ENCODE measurements at places on chromosomes 3 and 15.

DNA sequence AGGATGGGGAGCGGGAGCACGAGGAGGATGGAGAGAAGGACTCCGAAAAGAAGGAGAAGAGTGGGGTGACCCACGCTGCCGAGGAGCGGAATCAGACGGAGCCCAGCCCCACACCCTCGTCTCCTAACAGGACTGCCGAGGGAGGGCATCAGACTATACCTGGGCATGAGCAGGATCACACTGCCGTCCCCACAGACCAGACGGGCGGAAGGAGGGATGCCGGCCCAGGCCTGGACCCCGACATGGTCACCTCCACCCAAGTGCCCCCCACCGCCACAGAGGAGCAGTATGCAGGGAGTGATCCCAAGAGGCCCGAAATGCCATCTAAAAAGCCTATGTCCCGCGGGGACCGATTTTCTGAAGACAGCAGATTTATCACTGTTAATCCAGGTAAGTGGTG lies 169.8 kb downstream of the FEZF2 start:
- DNase-seq = no peak

DNA sequence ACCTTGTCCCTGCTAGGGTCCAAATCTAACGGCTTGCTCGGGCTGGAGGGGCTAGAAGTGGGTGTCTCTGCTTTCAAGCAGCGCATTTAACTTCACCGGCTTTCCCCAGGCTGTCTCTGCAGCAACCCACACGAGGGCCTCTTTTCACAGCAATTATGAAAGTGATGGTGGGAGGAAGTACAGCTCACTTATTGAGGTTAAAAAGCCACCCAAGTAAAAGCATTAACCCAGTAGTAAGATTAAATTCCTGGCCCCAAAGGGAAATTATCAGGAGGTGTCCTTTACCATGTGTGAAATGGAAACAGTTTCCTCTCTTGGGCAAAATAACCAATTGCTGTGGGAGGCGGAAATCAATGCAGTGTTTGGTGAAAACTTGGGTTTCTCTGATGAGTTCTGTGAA lies 41.1 kb downstream of the NGRN start:
- DNase-seq = no peak

DNA sequence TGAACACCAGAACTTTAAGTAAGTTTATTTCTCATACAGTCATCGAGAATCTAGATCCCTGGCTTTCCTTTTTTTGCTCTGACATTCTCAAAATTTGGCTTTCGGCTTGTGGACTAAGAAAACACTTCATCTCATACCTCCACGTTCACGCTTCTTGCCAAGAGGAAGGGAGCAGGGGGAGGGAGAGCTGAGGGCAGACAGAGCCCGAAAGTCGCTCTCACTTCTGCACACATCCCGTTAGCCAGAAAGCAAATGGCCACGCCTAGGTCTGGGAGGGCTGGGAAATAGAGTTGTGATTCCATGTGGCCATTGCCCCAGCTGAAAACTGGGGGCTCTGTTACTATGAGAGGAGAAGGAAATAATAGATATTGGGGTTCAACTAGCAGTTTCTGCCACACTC lies 57.3 kb downstream of the MAP6D1 start:
- no peak for DNase-seq

GRCh38 chr3:71578054-71578751 lies 5.3 kb downstream of the FOXP1 start:
- no peak for DNase-seq

DNA sequence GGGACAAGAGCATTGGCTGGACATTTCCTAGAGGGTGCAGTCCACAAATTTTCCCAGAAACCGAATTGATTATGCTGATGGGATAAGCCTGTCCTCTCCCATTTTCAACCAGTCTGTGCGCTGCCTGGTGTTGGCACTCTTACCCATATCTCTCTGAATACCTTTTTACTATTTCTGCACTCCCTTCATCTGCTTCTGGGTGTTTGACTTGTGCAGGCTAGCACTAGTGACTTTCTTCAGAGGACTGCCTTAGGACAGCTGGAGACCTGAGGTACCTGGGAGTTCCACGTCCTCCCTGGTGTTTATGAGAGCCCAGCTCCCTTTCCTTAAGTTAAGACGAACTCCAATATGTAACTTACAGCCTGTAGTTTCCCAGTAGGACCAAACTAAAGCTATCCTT lies 50.2 kb downstream of the RBMS3 start:
- DNase-seq = no peak

DNA sequence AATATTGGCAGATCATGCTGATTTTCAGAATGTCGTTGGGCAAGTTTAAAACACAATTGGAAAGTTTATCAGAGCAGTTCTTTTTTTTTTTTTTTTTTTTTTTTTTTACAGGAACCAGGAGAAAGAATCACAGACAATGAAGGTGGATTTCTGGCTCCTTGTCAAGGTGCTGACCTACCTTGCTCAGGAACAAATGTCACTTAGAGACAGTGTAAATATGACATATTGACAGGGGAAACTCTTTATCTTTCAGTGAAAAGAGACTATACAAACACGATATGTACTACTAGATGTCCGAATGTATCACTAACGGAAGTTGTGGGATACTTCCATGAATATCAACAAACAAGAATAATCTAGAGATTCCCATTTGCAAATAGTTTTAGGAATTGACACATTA lies 237.3 kb downstream of the FMN1 start:
- no peak for DNase-seq

- DNase-seq = no peak
Observed at GRCh38 chr3:128352326-128352725, 114.4 kb downstream of the DNAJB8 start.

GRCh38 chr15:67033012-67033411 lies 32.4 kb upstream of the SMAD3 start:
- DNase-seq = peak; percentile 50

- DNase-seq = no peak
Observed at GRCh38 chr3:19399356-19399755, 251.0 kb downstream of the KCNH8 start.

DNA sequence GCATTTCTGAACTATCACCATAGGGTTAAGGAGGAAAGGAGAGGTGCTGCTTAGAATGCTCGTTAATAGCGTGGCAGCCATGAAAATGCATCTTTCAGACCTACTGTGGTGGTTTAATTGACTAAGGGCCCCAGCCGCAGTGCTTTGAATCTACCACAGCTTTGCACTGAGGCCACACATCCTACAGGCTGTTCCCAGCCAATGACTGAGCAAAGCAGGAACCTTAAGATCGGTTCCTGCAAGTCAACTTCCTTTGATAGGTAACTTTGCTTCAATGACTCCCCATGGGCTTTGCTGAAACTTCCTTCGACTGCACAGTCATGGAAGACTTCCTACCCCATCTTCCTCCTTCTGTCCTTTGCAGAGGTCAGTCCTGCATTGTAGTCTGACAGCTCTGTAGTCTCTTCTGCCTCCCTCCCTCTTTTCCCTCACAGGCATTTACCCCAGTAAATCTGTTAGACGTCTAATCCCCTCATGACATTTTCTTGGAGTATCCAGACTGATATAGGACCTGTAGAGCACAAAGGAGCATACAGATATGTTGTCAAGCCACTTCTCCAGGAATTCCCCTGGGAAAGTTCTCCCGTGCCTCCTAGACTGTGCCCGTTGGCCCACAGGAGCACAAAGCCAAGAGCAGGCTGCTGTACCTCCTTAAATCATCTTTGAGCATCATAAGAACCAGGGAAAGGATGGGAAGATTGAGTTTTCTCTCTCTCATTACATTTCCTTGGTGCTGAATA lies 2.6 kb upstream of the BCL2A1 start:
- no peak for DNase-seq

DNA sequence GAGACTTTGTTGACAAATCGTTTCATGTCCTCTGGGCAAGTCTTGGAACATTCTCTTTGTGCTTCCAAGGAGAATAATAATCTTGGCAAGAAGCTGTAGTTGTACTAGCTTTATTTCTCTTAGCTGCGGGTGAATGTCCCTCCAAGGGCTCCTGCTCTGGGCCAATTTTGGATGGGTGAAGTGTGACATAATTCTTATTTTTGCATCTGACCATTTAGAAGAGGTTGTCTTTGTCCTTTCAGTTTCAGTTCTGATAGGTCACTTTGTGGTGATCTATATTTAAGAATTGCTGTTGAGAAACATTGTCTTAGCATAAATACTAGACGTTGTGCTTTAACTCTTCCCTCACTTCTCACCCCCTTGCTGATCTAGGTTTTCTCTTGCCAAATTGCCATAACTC lies 164.8 kb upstream of the RORA start:
- no peak for DNase-seq

DNA sequence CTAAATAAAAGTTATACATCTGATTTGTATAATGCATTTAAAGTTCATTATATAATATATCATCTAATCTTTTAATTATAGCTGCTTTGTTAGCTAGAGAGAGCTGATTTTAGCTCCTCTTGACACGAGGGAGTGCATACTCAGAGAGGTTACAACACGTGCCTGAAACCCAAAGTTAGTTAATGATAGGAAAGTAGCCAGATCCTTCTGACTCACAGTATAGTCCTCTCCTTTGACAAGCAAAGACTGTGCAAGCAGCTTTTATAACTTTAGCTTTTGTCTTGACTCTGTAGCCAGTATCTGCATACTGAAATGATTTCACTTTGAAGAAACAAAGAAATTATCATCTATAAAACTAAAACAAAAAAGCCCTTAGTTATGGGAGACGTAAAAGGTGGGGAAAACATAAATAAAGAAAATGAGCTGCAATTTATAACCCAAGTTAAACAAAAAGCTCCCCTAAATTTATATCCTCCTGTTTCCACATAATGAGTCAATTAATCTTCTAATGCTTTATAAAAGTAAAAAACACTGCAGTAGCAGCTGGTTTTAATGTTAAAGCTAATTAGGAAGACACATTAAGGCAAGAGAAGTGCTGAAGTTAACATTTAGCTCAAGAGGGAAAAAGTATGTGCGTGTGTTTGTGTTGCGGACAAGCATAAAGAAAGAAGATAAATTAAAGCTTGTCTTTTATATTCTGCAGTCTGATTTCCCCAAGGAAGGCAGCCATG lies 13.1 kb downstream of the GABRR3 start:
- DNase-seq = no peak

DNA sequence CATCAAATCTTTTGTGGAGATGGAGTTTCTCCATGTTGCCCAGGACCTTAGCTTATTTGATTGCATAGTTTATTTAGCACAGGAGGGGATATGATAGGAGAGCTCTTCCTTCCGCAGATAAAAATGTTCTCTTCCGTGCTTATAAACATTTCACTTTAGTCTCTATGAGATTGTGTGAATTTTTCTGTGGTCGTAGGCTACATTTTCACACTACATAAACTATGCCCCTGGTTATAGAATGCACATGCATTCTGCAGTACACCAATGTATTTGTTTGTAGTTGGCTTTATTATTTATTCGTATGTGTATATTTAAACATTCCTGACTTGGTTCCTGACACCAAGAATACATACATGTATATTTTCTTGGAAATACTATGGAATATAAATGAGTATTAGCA lies 139.2 kb downstream of the UBE2E2 start:
- no peak for DNase-seq

GRCh38 chr3:124636101-124636862 lies 94.0 kb upstream of the UMPS start:
- no peak for DNase-seq

DNA sequence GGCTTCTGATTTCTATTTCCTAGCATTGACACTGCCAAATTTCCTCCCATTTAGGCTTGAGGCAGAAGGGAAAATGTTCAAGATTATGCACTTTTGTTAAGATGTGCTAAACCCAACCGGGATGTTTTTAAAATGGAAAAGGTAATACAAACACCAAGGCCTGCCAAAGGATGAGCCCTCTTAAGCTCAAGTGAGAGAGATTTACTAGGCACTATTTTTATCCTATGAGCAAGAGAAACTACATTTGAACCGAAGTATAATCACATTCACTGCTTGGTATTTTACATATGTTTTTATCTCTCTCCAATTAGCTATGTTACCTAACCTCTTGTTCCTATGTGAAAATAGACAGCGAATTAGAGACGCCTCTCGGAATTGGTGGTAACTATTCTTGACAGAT lies 295.8 kb downstream of the GABRB3 start:
- no peak for DNase-seq

All from H9 (cell line).